ENCODE measurements at places on chromosomes 13 and 19. TPM values are rescaled to one million over a fixed set of nuclear protein-coding genes. Genes with fewer than 3 reads are reported as not detected.

- DNase-seq, result no peak
Observed at GRCh38 chr13:60282186-60282585, 114.8 kb upstream of the TDRD3 start.

DNA sequence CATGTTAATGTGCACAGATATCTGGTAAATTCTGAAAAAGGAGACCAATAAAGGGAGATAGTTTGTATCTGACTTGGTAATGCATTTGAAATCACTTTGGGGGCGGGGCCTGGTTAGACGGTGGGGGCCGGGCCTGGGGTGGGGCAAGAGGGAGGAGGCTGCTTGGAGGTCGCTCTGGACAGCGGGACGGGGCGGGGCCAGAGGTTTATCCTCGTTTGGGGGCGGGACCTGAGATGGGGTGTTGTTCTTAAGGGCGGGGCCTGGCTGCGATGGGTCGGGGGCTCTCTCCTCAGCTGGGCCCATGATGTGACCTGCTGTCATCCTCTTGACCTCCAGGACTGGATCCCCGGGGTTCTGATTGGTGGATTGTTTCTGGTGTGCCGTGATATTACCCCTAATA lies 4.9 kb upstream of the ZNF808 start:
- no peak for DNase-seq

DNA sequence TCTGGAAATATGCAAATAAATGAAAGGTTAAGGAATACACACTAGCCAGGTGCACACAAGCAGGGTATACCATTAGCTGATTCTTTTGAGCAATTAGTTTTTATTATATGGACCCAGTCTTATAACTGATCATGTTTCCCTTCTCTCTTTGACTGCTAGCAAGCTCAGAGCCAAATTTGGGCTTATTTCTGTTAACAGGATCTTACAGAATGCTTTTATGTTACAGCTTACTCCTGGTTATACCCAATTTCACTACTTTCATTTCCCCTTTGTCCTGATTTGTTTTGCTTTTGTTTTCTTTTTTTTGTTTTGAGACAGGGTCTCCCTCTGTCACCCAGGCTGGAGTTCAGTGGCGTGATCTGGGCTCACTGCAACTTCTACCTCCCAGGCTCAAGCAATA lies 12.9 kb upstream of the TPT1 start:
- DNase-seq, result no peak

DNA sequence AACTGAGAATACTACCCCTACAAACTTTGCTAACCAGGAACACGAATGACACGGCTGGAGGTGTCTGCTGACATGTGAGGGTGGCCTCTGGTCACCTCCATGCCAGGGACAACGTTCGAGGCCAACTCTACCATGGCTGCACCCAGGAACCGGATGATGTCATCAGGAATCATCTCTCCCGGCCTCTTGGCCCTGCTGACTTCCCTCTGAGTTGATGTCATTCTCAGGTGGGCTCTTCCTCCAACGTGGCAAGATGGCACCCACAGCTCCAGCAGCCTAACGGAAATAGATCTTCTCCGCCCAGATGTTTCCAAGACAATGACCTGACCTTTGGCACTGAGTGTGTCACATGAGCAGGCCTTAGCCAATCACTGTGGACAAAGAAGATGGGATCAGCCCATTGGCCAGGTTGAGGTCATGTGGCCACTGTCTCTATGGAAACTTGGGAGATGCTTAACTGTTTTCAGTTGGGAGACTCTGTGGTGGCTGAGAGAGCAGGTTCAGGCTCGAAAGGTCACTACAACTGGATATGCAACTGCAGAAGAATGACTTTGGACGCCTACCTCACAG lies 15.0 kb downstream of the MBD3L2B start:
- no peak for DNase-seq

DNA sequence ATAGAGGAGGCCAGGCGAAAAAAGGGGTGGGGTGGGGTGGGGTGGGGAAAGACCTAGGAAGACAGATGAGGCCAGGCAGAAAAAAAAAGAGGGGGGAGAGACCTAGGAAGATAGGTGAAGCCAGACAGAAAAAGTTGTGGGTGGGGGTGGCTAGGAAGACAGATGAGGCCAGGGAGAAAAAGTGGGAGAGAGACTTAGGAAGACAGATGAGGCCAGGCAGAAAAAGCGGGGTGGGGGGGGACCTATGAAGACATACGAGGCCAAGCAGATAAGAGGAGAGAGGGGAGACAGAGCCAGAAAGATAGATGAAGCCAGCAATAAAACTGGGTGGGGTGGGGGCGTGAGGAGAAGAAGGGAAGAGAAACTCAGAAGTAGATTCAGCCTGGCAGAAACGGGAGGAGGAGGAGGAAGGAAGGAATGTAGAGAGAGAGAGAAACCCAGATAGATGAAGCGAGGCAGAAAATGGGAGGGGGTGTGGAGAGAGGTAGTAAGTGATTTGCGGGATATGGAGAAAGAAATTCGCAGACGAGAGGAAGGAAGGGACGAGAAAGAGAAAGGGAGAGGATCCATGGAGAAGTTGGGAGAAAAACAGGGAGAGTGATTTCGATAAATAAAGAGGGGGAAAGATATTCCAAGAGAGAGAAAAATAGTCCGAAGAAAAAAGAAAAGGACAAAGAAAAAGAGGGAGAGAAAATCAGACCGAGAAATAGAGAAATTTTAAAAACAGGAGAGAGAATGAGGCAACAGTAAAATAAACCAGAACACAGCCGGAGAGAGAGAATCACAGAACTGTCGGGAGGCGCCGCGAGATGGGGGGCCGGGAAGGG lies 12.2 kb upstream of the CACNG6 start:
- DNase-seq, result no peak

DNA sequence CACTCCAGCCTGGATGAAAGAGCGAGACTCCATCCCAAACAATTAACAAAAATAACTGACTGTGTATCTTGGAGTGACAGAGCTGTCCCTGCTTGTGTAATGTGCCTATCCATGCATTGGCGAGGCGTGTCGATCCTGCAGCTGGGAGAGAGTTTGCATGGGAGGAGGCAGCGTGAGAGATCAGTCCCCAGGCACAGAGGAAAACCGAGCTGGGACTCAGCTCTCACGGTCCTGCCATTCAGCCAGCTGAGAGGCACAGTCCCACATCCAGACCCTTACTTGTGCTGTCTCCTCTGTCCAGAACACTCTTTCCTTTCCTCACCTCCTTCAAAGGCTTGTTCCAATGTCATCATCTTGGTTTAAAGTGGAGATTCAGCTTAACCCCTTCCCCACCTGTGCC lies 11.9 kb upstream of the SULT2B1 start:
- no peak for DNase-seq

DNA sequence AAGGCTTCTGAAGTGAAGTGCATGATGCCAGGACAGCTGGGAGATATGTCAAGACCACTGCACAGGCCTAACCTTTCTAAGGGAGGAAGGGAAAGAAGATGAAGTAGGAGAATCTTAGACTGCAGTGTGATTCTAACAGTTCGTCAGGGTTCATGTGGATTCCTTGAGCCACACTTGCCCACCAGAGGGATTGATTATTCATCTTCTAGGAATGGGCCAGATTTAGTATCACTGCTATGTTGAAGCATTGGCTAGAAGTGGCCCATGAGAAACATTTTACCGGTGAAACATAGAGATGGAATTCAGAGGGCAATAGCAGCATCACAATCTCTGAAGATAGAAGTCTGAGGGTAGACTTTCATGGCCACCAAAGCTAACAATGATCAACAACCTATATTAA lies 550.8 kb upstream of the SLITRK1 start:
- no peak for DNase-seq

DNA sequence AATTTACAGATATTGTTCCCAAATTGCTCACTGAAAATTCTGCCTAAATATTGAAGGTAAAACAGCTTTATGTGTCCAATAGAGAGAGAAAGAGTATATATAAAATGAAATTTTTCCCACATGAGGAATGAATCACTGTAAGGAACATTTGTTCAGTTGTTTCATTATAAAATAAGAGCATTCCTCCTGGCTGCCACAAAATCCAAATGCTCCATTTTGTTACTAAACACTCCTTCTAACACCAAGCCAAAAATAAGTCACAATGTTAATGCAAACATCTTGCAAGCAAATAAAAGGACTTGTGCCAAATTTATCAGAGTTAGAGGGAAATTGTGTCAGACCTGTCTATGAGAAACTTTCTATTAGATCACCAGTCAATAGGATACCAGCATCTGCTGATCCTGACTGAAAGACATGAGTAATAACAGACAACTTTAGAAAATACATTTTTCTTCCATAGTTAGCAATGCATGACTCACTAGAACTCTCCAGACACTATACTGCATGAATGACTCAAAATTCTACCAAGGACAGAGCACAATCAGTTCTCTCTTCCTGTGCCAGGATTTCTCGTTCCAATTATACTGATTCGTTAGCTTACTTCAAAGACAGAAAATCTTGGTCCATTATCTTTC lies 83.5 kb upstream of the FNDC3A start:
- DNase-seq, result peak; percentile 62

The GSK3A gene
- total RNA-seq, result 36.5 TPM

The CGB3 gene
- total RNA-seq, result not detected

The ZNF536 gene
- not detected for total RNA-seq

The FCER2 gene
- not detected for total RNA-seq

The ZNF578 gene
- total RNA-seq, result 3.5 TPM

All from glomerular endothelial cell (primary cell).